Left renal cortex interstitium (tissue), 4 donors: ENCODE measurements at places on chromosomes 7 and 10.

DNA sequence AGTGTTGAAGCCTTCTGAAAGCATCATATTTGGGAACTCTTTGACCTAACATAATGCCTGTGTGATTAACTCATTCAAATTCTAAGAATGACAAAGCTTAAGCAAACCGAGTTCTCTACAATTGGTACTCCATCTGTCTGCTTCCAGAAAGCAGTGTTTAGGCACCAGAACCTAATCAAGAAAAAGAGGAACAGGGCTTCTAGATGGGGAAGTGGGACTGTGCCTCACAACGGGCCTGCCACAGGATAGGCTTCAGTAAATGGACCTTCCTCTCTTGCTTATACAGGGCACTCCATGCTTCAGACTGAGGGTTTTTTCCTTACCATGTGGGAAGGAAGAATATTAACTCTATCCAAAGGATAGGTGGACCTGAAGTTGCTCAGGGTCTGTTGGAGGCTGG lies 808.1 kb downstream of the XPNPEP1 start:
- DNase-seq: no peak

DNA sequence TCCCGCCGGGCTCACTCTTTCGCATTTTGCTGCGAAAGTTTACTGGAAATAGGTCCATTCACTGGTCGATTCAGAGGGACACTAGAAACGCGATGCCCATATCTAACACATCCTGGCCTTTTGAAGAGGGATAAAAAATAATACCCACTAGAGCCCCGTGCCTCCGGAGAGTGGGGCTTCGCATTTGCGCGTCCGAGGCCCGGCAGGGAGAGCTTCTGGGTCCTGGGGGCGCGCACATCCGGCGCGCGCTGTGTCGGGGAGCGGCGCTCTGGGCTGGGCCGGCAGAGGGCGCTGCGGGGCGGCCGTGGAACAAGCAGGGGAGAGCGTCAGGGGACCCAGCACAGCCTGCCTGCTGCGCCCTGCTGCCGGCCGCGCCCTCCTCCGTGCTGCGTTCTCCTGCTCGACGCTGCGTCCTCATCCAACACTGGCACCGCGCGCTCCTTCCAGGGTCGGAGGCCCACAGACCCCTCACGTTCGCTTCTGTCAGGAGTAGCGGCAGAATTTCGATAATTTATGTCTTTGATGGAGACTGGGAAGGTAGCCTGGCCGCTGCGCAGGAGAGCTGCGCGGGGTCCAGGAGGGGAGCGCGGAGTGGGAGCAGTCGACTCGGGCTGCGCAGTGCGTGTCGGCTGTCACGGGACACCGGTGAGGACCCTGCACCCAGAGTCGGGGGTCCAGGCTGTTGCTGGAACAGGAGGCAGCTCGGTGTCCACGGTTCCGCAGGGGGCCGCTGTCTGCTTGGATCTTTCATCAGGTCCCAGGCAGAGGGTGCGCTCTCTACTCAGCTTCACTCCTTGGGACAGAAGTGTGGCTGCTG lies 41.5 kb upstream of the ZNF32 start:
- peak; percentile 82 for DNase-seq

- DNase-seq: no peak
Observed at GRCh38 chr7:87886875-87887274, 10.6 kb downstream of the DBF4 start.

- no peak for DNase-seq
Observed at GRCh38 chr7:63087575-63088190, 911.0 kb upstream of the ZNF722 start.

DNA sequence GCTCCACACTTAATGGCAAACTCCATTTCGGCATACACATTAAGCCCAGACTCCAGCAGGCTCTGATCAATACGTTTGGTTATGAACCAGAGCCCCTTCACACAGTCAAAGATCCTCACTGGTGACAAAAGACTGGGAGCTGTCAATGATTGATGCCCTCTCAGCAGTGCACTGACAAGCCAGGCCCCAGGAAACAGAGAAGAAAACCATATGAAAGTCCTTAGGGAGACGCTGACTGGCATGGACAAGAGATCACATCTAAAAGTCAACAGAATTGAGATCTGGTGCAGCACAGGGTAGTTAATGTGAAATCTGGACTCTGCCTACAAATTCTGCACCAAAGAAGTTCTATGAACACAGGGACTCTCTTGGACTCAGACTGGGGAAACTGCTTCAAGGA lies 600.9 kb upstream of the NRP1 start:
- no peak for DNase-seq

DNA sequence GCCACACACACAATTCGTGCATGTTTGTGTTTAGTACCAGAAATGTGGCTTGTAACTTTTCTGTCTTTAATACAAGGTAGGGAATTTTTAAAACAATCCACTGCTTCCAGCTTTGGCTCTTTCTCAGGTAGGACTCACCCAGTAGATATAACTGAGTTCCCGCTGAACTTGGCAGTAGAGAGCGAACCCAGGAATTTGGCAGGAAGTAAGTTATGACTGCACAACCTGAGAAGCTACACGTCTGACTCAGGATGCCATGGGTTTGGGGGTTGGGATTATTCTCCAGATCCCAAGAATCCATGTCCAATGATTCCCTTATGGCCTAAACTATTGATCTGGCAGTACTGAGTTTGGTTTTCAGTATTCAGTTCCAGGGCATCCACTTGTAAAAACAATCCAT lies 499.7 kb downstream of the CALN1 start:
- no peak for DNase-seq

DNA sequence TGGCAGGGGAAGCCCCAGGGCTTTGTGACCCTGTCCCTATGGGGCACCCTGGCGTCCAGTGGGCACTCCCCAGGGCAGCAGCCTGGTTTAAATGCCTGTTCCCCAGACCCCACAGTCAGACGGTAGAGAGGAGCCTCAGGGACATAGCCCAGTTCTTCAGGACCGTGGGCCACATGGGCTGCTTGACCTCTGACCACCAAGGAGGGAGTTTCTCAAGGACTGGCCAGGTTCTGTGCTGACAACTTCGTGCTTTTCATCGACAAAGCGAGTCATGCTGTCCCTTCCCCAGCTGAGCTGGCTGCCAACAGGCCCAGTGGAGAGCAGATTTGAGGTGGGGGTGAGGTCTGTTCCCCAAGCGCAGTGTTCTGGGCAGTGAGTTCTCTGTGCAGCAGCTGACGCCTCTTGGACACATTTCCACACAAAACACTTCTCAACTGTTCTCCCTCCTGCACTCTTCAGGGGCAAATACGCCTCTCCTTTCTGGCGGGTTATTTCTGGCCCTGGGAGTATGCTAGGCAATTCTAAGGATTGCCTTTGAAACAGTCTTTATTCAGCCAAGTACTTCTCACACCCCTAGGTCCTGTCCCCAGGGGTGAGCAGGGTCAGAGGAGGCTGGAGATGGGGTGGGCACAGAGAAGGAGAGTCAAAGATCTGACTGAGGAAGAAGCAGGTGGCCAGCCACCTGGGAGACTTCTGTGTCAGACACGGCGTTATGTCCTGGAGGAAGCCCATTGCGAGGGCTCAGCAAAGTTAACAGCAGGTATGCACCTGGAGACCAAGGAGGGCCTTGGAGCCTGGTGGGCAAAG lies 57.3 kb upstream of the CAMK2B start:
- DNase-seq: no peak

GRCh38 chr7:110347081-110347480 lies 743.8 kb upstream of the LRRN3 start:
- DNase-seq: no peak

DNA sequence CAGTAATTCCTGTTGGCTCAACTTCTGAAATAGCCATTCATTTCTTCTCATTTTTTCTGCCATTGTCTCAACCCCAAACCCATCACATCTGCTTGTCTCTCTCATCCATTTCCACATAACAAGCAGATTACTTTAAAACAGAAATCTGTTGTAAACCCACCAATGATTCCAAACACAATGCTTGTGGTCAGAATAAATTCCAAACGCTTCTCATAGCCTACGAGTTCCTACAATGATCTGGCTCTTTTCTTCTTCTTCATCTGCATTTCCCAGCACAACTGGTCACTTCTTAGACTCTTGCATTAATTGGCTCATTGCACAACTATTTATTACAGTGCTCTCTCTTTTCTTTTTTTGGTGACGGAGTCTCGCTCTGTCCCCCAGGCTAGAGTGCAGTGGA lies 364.1 kb downstream of the GATA3 start:
- DNase-seq: no peak

DNA sequence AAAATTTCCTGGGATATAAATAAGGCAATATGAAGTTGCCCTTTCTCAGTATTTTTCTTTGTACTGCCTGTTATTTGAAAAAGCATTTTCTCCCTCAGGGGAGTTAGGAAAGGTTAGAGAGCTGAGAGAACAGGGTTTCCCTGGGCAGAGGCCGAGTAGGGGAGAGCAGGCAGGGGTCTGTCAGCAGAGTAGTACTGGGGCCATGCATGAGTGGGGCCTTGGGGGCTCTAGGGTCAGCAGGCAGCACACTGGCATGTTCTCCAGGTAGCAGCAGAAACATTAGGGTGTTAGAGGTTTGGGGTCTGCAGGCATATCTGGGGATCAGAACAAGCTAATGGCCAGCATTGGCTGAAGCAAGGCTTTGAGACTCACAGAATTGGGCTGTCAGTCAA lies 56.4 kb downstream of the KLRG2 start:
- DNase-seq: no peak

DNA sequence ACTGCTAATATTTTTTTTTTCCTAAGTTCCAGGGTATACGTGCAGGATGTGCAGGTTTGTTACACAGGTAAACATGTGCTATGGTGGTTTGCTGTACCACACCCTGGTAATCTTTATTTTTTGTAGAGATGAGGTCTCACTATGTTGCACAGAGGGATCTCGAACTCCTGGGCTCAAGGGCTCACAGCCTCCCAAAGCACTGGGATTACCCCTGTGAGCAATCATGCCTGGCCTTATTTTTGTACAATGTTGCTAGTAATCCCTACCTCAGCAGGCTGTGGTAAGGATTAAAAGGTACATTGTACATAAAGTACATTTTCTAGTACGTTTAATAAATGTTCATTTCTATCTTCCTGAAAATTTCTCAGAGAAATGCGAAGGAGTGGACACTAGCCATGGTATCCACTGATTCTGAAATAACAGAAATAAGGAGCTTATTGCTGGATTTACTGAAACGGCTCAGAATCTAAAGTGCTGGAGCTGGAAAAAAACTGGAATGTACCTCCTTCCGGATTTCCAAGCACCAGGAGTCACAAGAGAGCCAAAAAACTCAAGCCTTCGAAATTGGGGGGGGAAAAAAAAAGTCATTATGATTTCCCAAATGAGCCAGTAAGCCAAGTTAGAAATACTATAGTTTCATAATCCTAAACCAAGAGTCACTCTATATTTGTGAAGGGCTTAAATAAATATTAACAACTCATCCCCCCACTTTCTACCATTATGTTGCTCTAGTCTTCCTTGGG lies 69.6 kb downstream of the NT5C2 start:
- no peak for DNase-seq

- no peak for DNase-seq
Observed at GRCh38 chr7:129341212-129341611, 93.0 kb upstream of the STRIP2 start.

GRCh38 chr7:98958968-98959367 lies 80.6 kb downstream of the TRRAP start:
- DNase-seq: no peak

DNA sequence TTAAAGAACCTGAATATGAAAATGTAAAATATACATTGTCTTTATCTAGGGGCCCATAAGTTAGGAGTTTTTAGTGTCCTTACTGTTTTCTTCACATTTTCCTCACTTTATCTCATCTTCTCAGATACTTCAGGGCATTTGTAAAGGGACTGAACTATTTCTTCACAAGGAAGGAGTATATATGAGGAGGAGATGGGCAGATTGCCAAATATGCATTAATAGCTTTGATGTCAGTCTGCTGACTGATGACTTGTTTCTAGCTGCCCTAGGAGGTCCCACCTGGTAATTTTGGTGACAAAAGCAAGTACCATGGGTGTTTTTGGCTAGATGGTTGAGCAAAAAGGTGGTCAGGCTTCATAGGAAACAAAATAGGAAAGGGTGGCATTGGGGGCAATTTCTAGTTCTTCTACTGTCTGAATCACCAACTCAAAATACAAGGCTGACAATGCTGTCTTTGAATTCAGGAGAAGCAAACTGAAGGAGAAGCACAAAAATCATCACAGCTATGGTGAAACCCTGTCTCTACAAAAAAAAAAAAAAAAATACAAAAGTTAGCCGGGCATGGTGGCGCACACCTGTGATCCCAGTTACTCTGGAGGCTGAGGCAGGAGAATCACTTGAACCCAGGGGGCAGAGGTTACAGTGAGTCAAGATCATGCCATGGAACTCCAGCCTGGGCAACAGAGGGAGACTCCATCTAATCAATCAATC lies 10.4 kb upstream of the STRIP2 start:
- DNase-seq: no peak

- no peak for DNase-seq
Observed at GRCh38 chr10:5888843-5889623, 660 bp downstream of the ANKRD16 start.

GRCh38 chr7:105084581-105084980 lies 70.6 kb downstream of the KMT2E start:
- no peak for DNase-seq

DNA sequence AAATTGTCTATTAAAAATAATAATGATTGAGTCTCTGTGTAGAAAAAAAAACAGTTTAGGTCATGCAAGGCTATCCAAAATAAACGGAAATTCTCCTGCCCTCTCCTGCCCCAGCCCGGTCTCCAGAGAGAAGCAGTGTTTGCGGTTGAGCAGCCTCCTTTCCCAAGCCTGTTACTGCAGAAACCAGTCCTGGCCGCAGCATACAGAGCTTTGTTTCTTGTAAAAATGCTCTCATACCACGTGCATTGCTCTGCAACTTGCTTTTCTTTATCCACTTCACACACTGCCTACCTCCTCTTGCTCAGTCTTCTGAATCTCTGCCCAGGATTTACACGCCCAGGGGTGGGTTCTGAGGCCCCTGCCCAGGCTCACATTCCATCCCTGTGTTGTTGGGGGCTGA lies 34.4 kb upstream of the CUL1 start:
- DNase-seq: no peak

DNA sequence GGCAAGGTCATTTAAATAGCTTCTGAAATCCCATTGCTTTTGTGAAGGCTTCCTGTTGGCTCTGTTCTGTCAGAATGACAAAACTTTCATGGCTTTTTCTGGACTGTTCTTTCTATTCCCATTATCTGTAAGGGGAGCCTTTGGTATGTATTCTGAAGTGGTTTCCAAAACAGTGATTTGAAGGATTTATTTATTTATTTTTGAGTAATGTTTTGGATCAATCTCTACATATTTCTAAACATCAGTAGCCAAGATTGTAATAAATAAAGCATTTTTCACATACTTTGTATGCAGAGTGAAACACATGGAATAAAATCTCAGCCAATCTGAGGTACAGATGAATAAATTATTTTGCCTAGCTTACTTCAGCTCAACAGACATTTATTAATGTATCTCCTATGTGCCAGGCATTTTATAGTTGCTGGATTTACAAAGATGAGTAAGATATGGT lies 121.1 kb downstream of the BBS9 start:
- no peak for DNase-seq
